ENCODE measurements at places on chromosomes 11 and 22.

- DNase-seq = no peak
These were observed 352.7 kb downstream of the NTM start for GRCh38 chr11:131723088-131723487.

DNA sequence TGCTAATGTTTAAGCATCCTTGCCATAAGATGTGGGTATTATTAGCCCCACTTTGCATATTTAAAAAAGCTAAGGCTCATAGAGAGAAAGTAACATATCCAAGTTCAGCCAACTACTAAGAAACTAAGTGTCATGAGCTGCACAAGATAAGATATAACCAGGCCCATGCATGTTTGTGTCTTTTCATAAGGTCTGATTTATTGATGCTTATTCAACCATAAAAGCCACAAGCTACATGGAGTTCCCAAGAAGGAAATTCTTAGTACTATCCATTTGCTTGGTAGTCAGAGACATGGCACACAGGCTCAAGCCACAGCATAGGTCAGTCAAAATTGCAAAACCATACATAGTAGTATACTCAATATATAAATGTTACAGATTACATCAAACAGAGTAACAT lies 488.5 kb downstream of the SOX6 start:
- no peak for DNase-seq

GRCh38 chr11:106446955-106447354 lies 369.5 kb downstream of the AASDHPPT start:
- DNase-seq = no peak

DNA sequence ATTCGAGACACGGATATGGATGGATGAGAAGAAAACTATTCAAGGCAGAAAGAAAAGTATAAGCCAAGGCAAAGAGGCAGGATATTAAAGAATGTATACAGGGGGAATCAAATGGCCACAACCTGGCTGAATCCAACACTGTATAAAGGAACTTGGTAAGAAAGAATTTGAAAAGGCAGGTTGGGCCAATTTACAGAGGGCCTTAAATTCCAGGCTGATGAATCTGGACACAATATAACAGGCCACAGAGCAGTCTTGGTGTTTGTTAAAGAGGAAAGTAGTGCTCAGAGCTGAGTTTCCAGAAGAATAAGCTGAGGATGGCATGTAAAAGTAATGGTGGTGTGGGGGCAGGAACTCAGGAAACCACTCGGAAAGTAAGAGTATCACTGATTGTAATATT lies 72.3 kb upstream of the POU2AF2 start:
- DNase-seq = no peak

GRCh38 chr22:41094041-41094593 lies 1.7 kb downstream of the EP300 start:
- DNase-seq = no peak

GRCh38 chr11:113705871-113706655 lies at the start of gene TMPRSS5:
Gene TMPRSS5, minus strand, starts transcription at chr11:113706308. Its CDS starts 84 bp downstream, at chr11:113706224.
- DNase-seq = no peak

GRCh38 chr22:20240900-20241299 lies 27.2 kb downstream of the RTN4R start:
- DNase-seq = no peak

DNA sequence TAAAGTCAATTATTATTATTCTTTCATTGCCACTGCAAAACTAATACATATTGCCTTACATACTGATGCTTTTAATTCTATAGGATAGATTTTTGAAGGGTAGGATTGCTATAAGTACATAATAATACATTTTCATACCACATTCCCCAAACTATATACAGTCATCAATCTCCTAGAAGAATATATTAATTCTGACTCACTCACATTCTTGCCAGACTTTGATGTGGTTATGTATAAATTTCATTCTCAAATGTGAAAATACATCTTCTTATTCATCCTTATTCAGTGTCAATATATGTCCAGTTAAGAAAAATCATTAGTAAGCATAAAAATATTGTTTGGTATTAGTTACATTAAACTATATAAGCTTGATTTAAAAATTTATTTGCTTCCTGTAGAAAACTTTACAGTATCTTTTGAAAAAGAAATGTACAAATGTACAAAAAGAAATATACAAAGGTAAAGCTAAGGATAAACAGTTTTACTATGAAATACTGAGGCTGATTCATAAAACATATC lies 458.8 kb upstream of the CNTN5 start:
- no peak for DNase-seq

GRCh38 chr11:40139066-40139465 lies 1320.4 kb downstream of the LRRC4C start:
- DNase-seq = no peak

- DNase-seq = no peak
These were observed 50.9 kb downstream of the ENDOD1 start for GRCh38 chr11:95140397-95141033.

- DNase-seq = no peak
These were observed 90.7 kb downstream of the CSNK2A3 start for GRCh38 chr11:11262171-11262920.

DNA sequence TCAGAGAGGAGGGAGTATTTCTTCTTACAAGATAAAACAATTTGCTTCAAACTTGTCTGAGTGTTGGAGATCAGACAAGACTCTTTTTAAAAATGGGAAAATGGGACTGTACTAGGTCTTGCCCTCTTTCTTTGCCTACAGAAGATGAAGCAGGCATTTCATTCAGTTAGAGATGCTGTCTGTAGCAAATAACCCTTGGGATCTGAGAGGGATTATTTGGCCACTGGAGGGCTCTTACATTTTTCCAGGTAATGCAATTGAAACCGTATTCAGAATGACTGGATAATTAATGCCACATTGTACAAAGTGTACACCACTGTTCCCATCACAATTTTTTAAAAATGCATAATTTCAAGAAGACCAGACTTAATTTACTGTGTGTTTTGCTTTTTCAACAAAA lies 258.5 kb upstream of the KIRREL3 start:
- no peak for DNase-seq

GRCh38 chr11:102223859-102224258 lies 93.4 kb upstream of the BIRC3 start:
- no peak for DNase-seq

DNA sequence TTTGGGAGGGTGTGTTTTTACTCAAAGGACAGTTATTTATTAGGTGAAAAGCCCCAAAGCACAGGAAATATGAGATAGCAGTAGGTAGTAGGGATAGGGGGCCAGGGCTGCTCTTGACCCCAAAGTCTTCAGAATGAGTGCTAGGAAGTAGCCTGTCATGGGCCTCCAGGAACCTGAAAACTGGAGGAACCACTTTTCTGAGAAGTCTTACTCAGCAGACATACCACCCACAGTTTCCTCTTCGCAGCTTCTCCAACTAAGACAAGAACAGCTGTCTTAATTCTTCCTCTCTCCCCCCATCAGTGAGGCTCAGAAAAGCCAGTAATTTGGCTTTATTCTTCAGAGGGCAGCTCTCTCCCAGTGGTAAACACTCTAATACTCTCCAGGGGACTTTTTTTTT lies 84.0 kb upstream of the CTSC start:
- no peak for DNase-seq

DNA sequence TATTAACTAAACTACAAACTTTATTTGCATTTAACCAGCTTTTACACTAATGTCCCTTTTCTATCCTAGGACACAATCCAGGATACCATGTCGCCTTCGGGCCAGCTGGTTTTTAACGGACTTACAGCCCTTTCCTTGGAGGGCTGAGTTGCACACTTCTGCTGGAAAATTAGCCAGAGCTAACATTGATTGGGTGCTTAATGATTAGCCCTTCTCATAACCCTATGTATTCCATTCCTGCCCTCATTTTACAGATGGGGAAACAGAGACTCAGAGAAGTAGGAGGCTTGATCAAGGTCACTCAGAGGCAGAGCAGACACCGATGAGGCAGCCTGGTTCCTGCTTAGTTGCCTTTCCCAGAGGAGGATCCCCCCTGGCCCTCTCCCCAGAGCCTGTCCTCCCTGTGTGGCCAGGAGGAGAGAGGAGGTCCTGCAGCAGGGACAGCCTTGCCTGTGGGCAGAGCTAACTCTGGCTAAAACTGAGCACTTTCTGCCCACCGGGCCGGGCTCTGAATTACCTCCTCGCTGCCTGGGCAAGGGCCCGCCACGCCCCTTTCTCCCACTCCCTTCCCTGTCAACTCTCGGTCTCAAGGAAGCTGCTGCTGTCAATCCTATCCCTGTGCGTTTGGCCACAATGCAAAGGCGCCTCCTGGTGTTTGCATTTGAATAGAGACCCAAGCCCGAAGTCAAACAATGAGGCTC lies 59.6 kb upstream of the PAX6 start:
- DNase-seq = no peak

DNA sequence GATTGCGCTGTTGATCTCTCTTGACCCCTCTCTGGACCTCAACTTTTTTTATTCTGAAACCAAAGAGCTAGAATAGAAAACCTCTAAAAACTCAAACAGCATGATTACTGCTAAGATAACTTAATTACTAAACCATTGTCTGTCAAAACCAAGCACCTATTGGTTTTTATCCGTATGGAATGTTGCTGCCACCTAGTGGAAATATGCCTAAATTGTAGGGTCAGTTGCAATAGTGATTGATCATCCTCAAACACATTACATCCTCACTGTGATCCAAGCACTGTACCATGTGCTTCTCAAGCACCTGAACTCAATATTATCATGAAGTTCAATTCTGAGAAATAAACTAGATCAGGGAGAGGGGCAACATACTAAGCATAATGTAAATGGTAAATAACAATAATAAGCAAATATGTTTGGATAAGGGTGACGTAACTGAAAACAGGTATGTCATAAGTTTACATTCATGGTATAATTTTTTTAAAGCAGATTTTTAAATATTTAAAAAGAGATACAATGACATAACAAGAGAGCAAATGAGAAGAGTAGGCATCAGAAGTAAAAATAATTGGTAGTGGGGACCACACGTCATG lies 3.8 kb upstream of the OR5A2 start:
- DNase-seq = no peak

DNA sequence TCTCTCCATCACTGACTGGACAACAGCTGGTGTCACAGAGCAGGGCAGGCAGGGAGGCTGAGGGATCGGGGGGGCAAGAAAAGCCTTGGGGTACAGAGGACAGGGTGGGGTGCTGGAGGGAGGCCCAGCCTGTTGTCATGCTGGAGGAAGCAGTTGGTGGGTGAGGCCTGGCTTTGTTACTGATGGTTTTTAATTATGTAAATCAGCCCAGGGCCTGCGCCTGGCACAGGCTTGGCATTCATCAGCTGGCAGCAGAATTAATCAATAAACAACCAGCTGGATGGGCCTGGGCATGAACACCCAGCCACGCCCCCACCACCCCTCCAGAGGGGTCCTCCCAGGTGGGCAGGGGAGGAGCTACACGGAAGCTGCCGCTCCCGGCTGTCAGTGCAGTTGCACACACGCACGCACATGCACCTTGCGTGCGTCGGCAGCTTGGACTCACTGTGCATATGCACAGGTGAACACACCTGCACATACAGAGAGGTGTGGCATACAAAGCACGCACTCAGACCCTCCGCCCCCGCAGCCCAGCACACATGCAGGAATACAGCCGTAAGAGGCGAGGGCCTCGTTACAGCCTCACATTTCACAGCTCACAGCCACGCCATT lies 21.3 kb upstream of the ELFN2 start:
- DNase-seq = no peak

- DNase-seq = no peak
These were observed 13.5 kb upstream of the ZNF74 start for GRCh38 chr22:20380486-20380885.

DNA sequence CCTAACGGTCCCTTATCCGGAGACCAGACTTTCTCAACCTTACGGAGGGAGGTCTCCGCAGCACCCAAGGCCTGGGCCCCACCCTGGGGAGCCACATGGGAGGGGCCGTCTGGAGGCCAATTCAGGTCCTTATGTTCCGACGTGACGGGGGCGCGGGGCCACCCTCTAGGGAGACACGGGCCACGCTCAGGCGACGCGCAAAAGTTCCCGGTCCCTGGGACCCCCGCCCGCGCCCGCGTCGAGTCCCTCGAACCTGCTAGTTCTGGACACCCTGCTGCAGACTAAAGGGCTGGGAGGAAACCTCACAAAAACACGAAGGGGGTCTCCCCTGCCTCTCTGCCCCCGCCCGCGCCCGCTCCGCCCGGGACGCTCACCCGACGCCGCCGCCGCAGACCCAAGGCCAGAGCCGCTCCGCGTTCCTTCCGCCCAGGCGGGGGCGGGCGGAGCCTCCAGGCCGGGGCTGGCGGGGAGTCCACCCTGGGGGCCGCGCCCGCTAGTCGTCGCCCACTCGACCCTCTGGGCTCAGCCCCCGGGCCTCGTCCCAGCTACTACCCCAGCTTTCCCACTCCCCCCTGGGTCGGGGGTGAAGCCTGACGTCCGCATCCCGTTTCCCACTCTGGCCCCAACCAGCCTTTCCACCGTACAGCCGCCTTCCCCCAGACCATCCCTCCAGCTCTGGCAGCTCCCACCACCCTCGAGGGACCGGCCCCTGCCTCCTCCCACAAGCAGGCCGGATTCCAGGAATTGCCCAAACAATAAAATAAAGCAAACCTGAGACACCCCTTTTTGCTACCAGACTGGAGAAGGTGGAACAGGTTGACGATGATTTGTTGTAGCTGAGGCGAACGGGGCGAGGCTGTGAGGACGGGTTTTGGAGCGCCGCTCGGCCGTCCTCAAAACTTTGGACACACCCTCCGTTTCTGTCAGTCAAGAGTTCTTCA lies 2.7 kb downstream of the RNH1 start:
- no peak for DNase-seq

DNA sequence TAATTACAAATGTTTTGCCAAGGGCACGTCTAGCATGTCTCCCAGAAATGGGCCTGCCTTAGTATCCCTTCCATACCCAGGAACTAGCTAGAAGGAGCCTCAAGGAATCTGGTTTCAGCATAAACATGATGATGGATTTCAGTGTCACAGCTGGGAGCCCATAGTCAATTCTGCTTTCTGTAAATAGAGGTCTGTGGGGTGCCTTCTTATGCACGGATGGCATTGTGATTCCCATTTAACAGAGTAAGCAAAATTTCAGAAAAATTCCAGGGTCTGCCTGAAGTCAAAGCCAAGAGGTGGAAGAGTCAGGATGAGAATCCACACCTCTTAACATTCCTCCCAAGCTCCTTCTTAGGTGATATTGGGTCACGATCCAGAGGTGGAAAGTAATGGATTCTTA lies 12.1 kb downstream of the DUSP18 start:
- DNase-seq = no peak

DNA sequence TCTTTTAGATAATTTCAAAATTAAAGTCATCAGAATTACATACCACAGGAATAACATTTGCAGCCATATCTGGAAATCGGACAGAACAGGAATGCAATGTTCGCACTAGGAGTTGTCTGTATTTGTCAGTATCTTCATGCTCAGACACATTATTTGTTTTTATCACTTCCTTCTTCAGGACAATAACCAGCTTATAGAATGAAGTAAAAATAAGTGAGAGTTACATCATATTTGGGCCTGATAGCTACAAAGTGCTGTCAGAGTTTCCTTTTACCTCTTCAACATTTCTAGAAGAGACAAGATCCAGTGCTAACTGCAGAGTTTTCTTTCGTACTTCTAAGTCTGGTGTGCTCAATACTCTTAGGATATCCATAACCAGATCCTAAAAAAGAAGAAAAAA lies 18.9 kb downstream of the COPB1 start:
- DNase-seq = no peak

Measured in stimulated activated CD4-positive, alpha-beta T cell treated with anti-CD3 and anti-CD28 coated beads, Interleukin-15, amount 100 ng/mL, for 1 hour (primary cell).